ENCODE measurements at places on chromosomes 3 and 15. TPM values are rescaled to one million over a fixed set of nuclear protein-coding genes. Genes with fewer than 3 reads are reported as not detected.

Gene CELF6
- total RNA-seq: not detected

DNA sequence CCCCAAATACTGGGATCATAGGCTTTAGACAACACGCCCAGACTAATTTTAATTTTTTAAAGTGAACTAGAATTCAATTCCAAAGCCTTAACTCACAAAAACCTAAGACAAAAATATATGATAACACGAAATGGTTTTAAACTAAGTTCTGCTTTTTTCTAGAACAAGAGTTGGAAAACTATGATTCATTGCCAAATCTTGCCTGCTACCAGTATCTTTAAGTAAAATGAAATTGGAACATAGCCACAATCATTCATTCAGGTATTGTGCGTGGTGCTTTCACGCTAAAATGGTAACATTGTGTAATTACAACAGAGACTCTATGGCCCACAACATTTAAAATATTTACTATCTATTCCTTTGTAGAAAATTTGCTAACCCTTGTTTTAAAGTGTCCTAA is 488.0 kb upstream of the ZNF385D start:
- H3K36me3 ChIP-seq: no peaks in the 10 kb centered on the region
- no peak for DNase-seq
- H3K4me3 ChIP-seq: no peak overlapping the region
- H3K4me1 ChIP-seq: no peaks in the 10 kb centered on the region
- no peaks in the 10 kb centered on the region for H3K27me3 ChIP-seq

DNA sequence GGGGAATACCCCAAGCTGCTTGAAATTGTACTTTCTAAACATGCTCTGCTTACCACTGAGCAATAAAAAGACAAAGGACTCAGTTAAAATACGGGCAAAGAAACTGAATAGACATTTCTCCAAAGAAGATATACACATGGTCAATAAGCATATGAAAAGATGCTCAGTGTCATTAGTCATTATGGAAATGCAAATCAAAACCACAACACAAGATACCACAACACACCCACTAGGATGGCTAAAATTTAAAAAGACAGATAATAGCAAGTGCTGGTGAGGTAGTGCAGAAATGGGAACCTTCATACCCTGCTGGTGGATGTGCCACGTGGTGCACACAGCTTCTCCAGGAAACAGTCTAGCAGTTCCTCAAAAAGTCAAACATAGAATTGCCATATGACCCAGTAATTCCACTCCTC is 21.3 kb downstream of the LRIG1 start:
- DNase-seq: no peak
- H3K4me3 ChIP-seq: no peak overlapping the region
- H3K4me1 ChIP-seq: peaks cover 43% of the 10 kb centered on the region
- H3K27ac ChIP-seq: no peak overlapping the region

DNA sequence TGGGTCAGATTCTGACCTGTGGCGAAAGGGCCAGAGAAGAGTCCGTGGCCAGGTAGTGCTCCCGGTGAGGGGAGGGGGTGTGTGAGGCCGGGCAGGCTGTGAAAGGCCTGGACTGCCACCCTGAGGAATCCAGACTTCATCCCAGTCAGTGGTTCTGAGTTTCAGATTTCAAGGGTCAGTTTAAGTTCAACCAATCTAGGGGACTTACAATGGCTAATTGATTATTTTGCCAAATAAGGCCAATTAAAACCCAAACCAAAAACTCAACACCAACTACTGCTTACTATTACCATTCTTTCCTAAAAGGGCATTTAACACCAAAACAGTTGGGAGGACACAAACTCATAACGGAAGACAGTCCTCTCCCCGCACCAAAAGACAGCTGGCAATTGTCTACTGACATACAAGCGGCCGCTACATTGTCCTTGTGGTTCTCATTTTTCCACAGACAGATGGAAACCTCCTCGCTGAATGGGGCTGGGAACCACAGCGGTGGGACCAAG is 30.5 kb downstream of the TMEM44 start:
- no peak overlapping the region for H3K27ac ChIP-seq
- no peaks in the 10 kb centered on the region for H3K27me3 ChIP-seq
- no peak for DNase-seq
- H3K4me3 ChIP-seq: no peak overlapping the region
- H3K36me3 ChIP-seq: peaks cover 51% of the 10 kb centered on the region

- no peaks in the 10 kb centered on the region for H3K36me3 ChIP-seq
- no peak overlapping the region for H3K4me3 ChIP-seq
- H3K27me3 ChIP-seq: no peaks in the 10 kb centered on the region
- H3K27ac ChIP-seq: no peak overlapping the region
- no peaks in the 10 kb centered on the region for H3K4me1 ChIP-seq
- DNase-seq: no peak
These were observed 481.5 kb downstream of the LPP start for GRCh38 chr3:188635258-188636042.

DNA sequence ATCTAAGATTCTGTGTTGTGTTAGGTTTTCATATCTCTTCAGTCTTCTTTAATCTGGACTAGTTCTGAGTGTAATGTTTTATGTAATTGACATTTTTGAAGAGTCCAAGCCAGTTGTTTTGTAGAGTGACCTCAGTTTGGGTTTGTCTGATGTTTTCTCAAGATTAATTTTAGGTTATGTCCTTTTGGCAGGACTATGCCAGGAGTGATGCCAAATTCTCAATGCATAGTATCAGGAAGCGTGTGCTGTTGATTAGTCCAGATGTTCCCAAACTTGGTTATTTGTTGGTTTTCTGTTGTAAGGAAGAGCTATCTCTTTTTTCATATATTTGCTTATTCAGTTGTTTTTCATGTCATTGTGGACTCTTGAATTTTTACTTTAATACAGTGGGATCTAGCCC is 32.6 kb downstream of the NMD3 start:
- no peak overlapping the region for H3K4me3 ChIP-seq
- H3K4me1 ChIP-seq: no peaks in the 10 kb centered on the region
- peak; percentile 21 for DNase-seq
- H3K27ac ChIP-seq: no peak overlapping the region

GRCh38 chr3:128327606-128328031 is 139.1 kb downstream of the DNAJB8 start:
- no peak for DNase-seq
- H3K4me1 ChIP-seq: no peaks in the 10 kb centered on the region
- no peaks in the 10 kb centered on the region for H3K27me3 ChIP-seq

DNA sequence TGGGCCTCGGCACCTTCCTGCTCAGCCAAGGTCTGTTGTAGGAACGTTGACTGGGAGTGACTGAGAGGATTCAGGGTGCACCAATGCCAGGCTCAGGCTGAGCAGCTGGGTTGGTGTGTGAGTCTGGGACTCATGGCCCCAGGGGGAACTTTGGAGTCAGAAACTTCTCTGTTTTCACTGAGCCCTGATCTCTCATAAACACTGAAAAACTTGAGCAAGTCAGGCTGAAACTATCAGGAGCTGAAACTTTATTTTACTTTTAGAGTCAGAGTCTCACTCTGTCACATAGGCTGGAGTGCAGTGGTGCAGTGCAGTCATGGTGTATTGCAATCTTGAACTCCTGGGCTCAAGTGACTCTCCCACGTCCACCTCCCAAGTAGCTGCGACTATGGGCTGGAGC is 3.0 kb downstream of the TRAK1 start:
- H3K27ac ChIP-seq: no peak overlapping the region
- no peaks in the 10 kb centered on the region for H3K27me3 ChIP-seq
- DNase-seq: no peak
- H3K4me3 ChIP-seq: no peak overlapping the region

DNA sequence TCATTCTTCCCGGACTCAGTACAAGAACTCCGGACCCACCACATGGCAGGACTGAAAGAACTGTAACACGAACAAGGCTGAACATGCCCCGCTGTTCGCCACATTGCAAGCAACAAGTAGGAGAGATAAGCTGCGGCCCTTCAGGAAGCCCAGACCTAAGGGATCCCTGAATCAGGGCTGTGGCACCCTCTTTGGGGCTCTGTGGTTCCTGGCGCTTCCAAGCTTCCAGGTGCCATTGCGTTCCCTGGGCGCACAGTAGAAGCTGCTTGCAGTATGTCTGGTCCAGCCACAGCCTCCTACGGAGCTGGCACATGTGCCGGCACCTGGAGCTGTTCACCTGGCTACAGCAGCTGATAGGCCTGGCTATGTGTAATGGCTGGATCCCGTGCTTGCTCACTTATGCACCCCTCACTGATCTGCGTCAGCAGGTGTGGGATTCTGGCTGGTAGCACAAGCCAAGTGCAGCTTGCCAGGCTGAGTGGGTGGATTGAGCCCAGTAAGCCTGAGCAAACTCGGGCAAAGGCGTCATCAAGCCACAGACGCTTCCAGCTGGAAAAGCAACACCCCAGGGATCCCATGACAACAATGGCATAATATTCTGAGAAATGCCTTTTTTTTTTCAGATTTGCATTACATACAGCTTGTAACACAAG is 748.6 kb upstream of the GBE1 start:
- DNase-seq: no peak
- H3K27ac ChIP-seq: no peak overlapping the region
- no peaks in the 10 kb centered on the region for H3K27me3 ChIP-seq
- no peaks in the 10 kb centered on the region for H3K36me3 ChIP-seq
- H3K4me3 ChIP-seq: no peak overlapping the region

- H3K27ac ChIP-seq: no peak overlapping the region
- no peaks in the 10 kb centered on the region for H3K4me1 ChIP-seq
- no peak overlapping the region for H3K4me3 ChIP-seq
- H3K27me3 ChIP-seq: no peaks in the 10 kb centered on the region
These were observed 65.8 kb downstream of the AAGAB start for GRCh38 chr15:67188551-67189218.

- no peaks in the 10 kb centered on the region for H3K27me3 ChIP-seq
- peaks cover 18% of the 10 kb centered on the region for H3K4me1 ChIP-seq
- H3K36me3 ChIP-seq: peaks cover 15% of the 10 kb centered on the region
- H3K4me3 ChIP-seq: no peak overlapping the region
- no peak overlapping the region for H3K27ac ChIP-seq
These were observed 12.0 kb downstream of the MTMR10 start for GRCh38 chr15:30979457-30979856.

- H3K27me3 ChIP-seq: no peaks in the 10 kb centered on the region
- H3K4me1 ChIP-seq: no peaks in the 10 kb centered on the region
- DNase-seq: no peak
- no peaks in the 10 kb centered on the region for H3K36me3 ChIP-seq
- H3K4me3 ChIP-seq: no peak overlapping the region
- H3K27ac ChIP-seq: no peak overlapping the region
These were observed 31.6 kb upstream of the ACP3 start for GRCh38 chr3:132285620-132285945.

DNA sequence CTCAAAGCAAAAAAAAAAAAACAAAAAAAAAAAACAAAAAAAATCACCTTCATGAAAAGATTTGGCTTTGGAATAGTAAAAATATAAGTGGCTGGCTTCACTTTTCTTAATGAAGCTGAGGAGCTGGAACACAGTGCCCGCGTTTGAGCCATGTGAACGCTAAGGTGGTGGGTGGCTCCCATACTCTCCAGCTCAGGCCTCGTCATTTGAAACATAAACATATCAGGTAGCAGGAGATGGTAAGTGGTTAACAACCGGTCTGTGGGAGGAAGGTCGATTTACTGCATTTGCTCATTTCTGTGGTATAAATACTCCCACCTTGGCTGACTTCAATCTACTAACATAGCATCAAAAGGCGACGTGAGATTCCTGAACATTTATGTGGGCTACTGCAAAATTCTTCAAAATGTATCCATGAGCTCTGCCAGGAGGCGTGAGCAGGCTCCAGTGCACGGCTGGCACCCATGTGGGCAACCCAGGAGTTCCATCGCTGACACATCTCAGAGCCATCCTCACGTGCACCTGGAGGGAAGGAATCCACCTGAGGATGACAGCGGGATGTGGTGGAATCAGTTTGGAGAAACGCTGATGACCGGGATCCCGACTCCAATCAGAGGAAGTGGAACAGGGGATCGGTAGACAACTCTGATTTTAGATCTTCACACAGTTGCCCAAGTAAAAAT is 157.6 kb downstream of the ATP10A start:
- no peak for DNase-seq
- H3K36me3 ChIP-seq: no peaks in the 10 kb centered on the region
- H3K4me3 ChIP-seq: no peak overlapping the region

GRCh38 chr15:69004011-69004410 is 10.5 kb upstream of the NOX5 start:
- no peak overlapping the region for H3K4me3 ChIP-seq
- H3K36me3 ChIP-seq: no peaks in the 10 kb centered on the region
- H3K4me1 ChIP-seq: no peaks in the 10 kb centered on the region
- DNase-seq: no peak
- no peak overlapping the region for H3K27ac ChIP-seq
- peaks cover 9% of the 10 kb centered on the region for H3K27me3 ChIP-seq

GRCh38 chr15:93694033-93694432 is 537.3 kb upstream of the MCTP2 start:
- DNase-seq: no peak
- H3K27ac ChIP-seq: no peak overlapping the region
- H3K36me3 ChIP-seq: no peaks in the 10 kb centered on the region
- no peak overlapping the region for H3K4me3 ChIP-seq
- no peaks in the 10 kb centered on the region for H3K27me3 ChIP-seq

DNA sequence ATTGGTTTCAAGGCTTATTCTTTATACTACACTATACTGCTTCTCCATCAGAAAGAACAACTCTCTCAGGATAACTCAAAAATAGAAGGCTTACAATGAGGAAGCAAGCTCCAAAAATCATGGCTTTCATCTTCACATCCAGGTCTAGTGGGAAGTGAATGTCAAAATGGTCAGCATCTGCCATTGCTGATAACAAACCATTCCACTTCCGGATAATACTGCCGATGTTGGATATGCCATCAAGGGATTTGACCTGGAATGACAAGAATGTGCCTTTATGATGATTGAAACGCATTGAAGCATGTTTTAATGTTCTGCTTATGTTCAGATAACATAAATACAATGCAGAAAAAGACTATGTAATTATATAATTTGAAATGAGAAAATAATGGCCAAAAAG is 34.0 kb upstream of the PLOD2 start:
- H3K36me3 ChIP-seq: peaks cover 4% of the 10 kb centered on the region
- H3K4me3 ChIP-seq: no peak overlapping the region
- DNase-seq: peak; percentile 97
- peaks cover 47% of the 10 kb centered on the region for H3K4me1 ChIP-seq
- H3K27ac ChIP-seq: peak overlapping the region; percentile 81

GRCh38 chr3:182385356-182385755 is 407.9 kb upstream of the ATP11B start:
- no peaks in the 10 kb centered on the region for H3K36me3 ChIP-seq
- no peak overlapping the region for H3K27ac ChIP-seq
- H3K4me3 ChIP-seq: no peak overlapping the region
